ENCODE measurements at places on chromosomes 1 and 21. TPM values are rescaled to one million over a fixed set of nuclear protein-coding genes. Genes with fewer than 3 reads are reported as not detected.

The AXDND1 gene
- total RNA-seq: 0.31 TPM

DNA sequence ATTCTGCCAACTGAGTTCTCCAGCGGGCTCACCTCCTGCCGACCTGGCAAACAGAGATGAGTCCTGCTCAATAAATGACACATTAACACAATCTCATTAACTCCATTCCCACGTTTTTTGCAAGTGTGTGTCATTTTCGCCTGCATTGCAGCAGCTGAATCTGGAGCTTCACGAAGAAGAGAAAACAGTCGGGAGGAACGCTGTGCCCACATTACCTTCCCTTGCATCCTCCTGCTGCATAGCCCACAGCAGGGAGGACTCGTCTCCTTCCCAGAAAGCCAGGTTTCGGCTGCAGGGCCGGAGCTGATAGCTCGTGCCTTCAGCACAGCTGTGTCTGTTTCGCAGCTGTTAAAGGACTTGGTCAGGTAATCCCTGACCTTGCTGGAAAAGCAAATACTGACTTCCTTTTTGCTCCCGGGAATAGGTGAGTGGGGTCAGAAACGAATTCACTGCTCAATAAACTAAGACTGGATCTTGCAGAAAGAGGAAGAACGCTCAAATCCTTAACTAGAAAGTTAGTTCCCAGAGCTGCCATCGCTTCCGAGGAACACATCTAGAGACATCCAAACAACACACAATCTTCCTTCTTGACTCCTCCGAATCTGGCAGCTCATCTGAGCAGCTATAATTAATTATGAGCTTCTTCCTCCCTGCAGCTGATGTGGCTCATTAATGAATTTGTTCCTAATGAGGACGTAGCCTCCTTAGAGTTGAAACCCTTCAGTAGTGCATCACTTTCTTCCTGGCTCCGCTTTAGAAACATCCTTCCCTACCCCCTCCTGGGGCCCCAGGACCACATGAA, 33.0 kb downstream of the KANK4 start:
- peaks cover 17% of the 10 kb centered on the region for H3K27me3 ChIP-seq
- H3K27ac ChIP-seq: no peak overlapping the region
- no peak overlapping the region for H3K4me3 ChIP-seq
- H3K4me1 ChIP-seq: peaks cover 5% of the 10 kb centered on the region

The CLDN17 gene
- total RNA-seq: not detected

DNA sequence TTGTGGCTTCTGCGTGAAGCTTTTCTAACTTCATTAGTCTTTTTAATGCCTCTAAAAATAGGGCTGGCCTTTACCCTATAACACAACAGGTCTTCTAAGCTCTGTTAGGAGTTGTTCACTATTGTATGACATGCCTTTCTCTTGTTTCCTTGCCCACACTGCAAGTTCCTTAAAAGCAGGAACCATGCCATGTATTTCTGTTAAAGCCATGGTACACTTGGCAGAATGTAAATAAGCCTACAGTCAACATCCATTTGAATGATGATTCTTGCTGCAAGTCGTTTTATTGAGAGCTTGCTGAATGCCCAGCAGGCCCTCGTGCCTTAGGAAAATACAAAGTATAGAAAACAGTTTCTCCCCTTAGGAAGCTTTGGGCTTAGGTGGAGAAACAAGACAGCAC, 214.6 kb downstream of the DUSP10 start:
- H3K27me3 ChIP-seq: no peaks in the 10 kb centered on the region
- H3K27ac ChIP-seq: no peak overlapping the region
- no peak for DNase-seq
- H3K36me3 ChIP-seq: no peaks in the 10 kb centered on the region

The CNR2 gene
- total RNA-seq: not detected
